Hematopoietic multipotent progenitor cell treated with erythropoietin and hydrocortisone succinate and interleukin-3 and kit ligand, for 8 days (in vitro differentiated cells): ENCODE measurements at places on chromosomes 7 and 10.

DNA sequence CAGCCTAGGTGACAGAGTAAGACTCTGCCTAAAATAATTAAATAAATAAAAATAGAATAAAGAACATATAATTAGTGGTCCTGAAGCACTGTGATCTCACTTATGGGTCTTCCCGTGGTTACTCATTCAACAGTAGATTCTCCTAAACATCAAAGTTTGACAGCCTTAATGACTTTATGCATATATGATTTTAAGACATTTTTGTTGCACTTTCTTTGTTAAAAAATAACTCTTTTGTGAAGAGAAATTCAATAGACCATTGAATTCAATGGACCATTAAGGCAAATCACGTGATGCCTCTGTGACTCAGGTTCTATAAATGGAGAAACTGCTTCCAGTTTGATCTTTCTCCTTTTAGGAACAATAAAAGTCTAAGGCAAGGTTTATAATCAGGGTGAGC is 59.6 kb downstream of the ATOH7 start:
- DNase-seq, result no peak

DNA sequence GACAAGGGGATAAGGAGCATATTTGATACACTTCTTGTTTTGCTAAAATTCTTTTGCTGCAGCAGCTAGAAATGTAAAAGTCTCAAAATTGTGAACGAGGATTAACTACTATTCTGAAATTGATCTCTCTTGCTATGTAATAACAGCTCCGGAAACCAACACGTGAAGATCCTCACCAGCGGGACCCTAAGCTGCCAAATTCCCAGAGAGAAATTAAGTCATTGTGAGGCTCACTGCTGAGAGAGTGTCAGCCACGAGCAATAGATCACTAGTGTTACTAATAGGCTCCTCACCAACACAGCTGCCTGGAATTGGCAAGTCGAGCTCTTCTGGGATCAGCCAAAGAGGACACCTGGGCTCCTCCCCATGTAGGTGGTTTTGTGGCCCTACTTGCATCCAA is 5.6 kb upstream of the VWA2 start:
- DNase-seq, result no peak

DNA sequence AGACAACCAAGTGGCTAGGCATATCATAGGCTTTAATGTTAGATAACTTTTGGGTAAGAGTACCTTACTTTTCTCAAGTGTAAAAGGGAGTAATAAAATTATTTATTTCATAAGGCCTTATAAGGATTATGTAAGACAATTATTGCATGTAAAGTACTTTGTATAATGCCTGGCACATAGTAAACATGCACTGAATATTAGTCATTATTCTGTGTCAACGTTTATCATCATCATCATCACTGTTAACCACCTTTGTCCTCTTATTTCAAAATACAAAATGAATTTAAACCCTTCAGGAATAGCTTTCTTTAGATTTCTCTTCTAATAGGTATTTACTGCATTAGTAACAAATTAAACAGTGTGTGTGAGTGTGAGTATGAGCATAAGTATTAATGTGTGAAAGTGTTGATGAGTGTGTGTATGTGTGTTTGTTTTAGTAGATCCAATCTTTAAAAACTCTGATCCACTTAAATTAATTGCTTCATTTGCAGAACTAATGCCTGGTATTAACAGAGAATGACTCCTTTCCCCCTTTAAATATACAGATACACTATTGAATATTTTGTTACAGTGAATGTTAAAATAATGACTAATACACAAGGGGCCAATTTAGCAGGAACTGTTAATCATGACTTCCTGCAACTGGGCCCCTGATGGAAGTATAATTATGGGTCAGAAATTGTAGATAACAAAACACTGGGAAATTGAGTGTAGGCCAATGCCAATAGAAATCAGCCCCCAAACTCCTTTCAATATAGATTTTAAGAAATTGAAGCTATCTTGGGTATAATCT is 213.3 kb upstream of the FZD8 start:
- DNase-seq, result no peak

GRCh38 chr10:31353574-31353973 is 34.6 kb downstream of the ZEB1 start:
- peak; percentile 11 for DNase-seq

DNA sequence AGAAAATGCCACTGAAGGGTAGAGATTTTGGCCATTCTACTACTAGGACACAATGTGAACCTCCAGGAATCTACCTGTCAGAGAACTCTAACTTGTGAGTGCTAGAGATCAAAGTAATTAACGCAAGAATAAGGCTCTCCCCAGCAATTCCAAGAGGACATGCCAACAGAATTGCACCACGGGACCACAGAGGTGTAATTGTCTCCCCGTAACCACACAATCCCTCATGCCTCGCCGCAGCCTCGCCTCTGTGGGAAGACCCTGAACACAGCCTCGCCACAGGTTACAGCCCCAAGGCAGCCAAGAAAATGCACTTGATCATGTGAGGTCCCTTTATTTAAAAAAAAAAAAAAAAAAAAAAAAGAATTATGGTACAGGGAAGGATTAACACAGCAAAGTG is 29.5 kb downstream of the CDCA7L start:
- DNase-seq, result no peak

DNA sequence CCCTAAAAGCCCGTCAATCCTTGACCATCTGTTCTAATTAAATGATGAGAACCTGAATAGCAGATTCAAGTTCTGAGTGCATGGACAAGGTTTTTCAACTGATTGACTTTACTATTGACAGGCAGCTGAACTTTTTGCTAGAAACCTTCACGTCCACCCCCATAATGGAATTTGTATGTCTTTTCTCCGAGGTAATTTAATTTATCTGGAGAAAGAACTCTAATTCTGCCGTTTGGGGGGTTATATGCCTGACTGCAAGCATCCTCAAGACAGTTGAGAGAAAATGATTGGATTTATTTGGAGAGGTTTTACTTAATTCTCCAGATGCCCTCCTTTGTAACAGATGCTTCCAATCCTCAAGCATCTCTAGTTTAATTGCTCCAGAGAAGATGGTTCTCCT is 1053.4 kb upstream of the AUTS2 start:
- DNase-seq, result no peak

GRCh38 chr7:148584154-148584827 is 6.3 kb upstream of the C7orf33 start:
- DNase-seq, result no peak

- peak; percentile 11 for DNase-seq
Measured at GRCh38 chr10:133143200-133143533, 16.9 kb upstream of the KNDC1 start.

- peak; percentile 60 for DNase-seq
Measured at GRCh38 chr10:7872041-7872442, 53.7 kb downstream of the TAF3 start.

DNA sequence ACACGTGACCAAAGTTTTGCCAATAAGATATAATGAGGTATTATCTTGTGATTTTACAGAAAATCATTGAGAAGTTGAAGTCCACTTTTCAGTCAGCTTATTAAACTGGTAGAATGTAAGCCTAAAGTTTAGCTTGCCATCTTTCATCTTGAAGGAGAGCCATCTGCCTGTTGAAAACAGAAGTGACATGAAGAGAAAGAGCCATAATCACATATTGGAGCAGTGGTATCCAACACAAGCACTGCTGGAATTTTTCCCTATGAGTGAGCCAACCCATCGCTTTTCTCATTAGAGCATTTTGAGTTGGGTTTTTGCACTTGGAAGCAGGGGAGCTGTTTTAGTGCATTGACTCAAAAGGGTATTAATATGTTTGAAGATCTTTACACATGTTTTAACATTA is 117.6 kb upstream of the FERD3L start:
- DNase-seq, result no peak

GRCh38 chr7:117259615-117260014 is 63.2 kb downstream of the WNT2 start:
- DNase-seq, result no peak

DNA sequence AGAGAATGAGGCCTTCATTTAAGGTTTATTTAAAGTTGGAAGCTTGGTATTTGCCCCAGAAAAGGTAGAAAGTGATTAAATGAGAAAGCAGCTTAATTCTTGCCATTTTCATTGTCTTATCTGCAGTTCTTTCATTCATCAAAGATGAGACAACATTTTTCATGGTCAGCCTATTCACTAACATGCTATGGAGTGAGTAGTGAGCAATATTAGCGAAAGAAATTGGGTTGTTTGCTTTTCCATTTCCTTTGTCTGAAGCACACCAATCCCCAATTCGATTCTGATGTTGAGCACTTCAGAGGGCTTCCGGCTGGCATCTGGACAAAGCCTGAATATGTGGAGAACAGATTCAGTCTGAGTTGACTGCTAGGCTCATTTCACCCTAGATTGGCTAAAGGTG is 317.2 kb downstream of the BBS9 start:
- DNase-seq, result no peak

- DNase-seq, result no peak
Measured at GRCh38 chr7:132666774-132667172, 90.5 kb upstream of the PLXNA4 start.

DNA sequence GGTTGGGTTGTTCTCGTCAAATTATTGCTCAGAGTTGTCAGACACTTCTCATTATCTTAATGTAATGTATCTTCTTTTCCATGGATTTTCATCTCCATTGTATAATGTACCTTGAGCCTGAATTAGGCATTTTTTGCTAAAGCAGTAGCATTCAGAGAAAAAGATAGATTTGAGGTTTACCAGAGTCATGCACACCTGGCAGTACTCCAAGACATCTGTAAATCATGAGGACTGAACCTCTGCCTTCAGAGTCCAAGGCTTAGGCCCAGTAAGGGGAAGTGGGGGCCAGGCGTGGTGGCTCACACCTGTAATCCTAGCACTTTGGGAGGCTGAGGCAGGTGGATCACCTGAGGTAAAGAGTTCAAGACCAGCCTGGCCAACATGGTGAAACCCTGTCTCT is 624.3 kb upstream of the MBL2 start:
- DNase-seq, result no peak

DNA sequence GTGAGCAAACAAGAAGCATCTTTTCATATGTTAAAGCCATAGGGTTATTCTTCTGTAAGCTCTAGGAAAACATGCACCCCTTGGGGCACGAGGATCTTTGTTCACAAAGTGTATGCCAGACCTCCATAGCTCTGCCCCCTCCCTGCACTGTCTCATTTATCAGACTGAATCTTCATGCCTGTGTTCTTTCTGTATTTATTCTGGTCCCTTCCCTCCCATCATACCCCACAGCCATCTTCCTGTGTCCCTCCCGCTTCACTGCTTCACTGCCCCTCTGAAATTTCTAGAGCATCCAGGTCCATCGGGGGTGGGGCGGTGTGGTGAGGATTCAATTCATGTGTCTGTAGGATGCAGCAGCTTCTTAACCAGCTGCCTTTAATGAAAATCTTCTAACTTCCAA is 7.5 kb downstream of the EPHB6 start:
- no peak for DNase-seq

DNA sequence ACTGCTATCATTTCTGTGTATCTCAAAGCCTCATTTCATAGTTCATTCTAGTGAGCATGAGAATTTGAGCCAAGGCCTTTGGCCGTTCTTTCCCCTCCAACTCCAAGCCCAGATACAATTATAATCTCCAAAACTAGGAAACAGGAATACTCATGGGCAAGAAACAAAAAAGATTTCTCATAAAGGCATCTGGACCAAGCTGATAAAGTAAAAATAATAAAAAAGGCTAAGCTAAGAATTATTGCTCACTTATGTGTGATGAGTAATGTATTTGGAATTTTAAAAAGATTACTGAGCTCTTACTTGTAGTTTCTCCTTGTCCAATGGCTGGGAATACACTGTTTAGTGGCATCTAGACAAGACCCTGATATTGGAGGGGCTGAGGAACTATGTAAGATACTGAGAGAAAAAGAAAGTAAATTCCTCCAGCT is 196.4 kb upstream of the POM121L12 start:
- no peak for DNase-seq

GRCh38 chr7:25801214-25801613 is 350.8 kb upstream of the NFE2L3 start:
- no peak for DNase-seq

DNA sequence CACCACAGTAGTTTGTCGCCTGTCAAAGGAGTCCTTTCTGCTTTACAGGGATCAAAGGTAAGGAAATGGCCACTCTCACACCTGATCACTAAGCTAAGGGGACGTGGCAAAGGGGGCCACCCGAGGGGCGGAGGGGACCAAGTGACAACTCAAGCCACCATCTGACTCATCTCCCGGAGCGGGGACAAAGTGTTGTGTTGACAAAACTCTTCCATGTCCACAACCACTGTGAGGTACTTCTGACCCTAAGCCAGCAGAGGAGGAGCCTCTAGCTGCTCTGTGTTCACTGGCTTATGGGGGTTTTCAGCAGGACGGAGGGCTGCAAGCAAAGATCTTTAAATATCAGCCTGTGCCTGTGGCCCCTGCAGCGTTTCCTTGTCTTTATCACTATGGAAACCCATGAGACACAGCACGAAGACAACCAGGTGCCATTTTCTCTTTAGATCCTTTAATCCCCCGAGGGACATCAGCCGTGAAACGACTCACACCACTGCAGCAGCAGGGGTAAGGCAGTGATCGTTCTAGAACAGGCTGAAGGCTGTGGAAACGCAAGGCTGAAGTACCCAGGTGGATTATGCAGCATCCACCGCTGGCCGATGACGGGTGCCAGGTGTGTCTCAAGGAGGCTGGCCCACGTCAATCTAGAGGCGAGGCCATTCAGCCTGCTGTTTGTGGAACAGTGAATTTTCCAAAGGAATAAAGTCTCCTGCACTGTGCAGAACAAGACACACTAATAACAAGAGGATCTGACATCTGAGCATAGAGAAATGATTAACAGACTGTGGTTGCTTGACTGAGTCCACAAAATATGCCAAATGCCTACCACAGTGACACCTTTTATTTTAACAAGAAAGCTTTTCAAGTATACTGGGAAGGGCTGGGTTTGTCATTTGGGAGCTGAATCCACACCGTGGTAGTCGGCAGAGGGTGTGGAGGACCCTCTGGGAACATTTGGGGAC is 26.6 kb upstream of the DDC start:
- no peak for DNase-seq

- no peak for DNase-seq
Measured at GRCh38 chr10:5666841-5667630, 641 bp upstream of the ASB13 start.

- no peak for DNase-seq
Measured at GRCh38 chr7:14184292-14184864, 194.9 kb upstream of the ETV1 start.

DNA sequence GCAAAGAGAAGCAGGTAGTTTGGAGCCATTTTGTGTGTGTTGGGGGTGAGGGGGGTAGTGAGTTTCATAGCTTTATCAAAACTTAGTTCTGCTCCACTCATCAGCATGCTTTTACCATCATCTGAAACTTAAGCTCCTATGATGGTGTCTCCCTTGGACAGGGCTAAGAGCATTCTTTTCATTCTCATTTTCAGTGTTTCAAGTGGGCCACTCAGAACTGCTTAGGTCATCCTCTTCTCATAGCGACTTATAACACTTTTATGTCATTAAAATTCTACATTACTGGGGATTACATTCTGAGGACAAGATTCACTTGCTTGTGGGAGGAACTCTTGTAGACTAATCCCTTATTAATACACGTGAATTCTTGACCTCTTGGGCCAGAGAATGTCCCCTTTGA is 649.4 kb downstream of the SUGCT start:
- DNase-seq, result no peak

- DNase-seq, result no peak
Measured at GRCh38 chr10:35150308-35150707, 23.7 kb downstream of the CREM start.

- DNase-seq, result no peak
Measured at GRCh38 chr7:158771213-158771834, 58.0 kb downstream of the ESYT2 start.

- DNase-seq, result peak; percentile 47
Measured at GRCh38 chr10:117477961-117478670, 64.4 kb upstream of the EMX2 start.
